Cortex of kidney (tissue), 1 donor: ENCODE measurements at places on chromosomes 4 and X.

GRCh38 chr4:5991405-5991804 lies 26.8 kb downstream of the C4orf50 start:
- DNase-seq: no peak

- DNase-seq: no peak
Measured at GRCh38 chr4:182537031-182537795, 294.0 kb downstream of the TENM3 start.

DNA sequence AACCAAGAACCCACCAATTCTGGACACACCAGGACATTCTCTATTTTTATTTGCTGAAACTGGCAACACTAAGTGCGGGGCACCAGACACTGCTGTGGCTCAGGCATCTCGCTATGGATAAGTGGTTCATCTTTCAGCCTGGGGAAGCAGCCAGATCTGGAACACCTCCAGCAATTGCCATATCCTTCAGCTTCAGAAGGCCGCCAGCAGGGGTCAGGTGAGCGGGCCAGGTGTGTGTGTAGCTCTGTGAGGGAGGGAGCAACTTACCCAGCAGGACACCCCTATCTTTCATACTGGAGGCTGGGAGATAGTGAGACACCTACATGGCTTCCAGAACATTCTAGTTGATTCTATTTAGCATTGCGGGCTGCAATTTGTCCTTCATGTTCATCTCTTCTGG lies 57.0 kb upstream of the GBA3 start:
- DNase-seq: no peak

DNA sequence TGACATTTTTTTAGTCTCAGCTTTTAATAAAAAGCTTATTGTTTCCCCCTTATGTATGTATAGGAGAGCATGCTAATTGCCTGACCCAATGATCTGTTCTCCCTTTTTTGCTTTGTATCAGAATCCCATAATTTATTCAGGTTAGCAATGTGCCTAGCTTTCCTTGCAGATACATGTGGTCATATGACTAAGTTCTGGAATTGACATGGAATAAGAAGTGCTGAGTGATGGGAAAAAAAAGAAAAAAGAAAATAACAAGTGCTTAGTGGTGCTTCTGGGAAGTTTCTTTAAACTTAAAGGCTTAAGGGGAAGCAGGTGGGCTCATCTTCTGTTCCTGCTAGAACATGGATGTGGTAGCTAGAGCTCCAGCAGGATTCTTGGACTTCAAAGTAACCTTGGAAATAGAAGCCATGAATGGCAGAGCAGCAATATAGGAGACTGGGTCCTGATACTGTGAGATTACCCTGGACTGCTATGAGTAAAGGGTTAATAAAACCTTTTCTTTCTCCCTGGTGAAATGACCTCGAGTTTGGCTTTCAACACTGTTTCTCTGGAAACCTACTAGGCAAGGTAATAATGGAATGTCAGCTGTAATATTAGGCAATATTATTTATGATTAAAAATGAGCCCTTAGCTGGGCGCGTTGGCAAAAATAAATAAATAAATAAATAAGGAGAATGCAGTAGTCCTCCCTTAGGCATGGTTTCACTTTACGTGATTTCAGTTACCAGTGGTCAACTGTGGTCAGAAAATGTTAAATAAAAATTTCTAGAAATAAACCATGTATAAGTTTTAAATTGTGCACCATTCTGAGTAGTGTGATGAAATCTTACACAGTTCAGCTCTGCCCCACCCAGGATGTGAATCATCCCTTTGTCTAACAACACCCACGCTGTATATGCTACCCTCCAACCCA lies 16.7 kb upstream of the RBM41 start:
- DNase-seq: no peak

- DNase-seq: no peak
Measured at GRCh38 chr4:31995943-31996901, 1276.1 kb downstream of the PCDH7 start.

GRCh38 chr4:171719691-171720090 lies 93.5 kb upstream of the GALNTL6 start:
- no peak for DNase-seq

DNA sequence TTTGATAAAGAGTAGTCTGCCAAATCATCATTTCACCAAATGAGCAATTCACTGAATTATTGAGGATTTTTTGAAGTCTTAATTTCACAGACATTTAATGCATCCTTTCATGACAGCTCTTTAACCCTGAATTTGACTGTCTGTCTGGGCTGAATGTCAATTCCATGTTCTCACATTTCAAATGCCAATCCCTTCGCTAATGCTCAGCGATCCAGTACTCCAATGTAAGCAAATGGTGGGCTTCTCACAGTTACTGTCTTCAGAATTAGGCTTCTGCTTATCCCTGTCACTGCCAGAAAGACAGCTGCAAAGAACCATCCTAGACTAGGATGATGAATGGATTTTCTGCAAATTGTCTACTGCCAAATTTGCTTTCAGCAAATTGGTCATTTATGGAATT lies 36.2 kb upstream of the USP38 start:
- DNase-seq: no peak

DNA sequence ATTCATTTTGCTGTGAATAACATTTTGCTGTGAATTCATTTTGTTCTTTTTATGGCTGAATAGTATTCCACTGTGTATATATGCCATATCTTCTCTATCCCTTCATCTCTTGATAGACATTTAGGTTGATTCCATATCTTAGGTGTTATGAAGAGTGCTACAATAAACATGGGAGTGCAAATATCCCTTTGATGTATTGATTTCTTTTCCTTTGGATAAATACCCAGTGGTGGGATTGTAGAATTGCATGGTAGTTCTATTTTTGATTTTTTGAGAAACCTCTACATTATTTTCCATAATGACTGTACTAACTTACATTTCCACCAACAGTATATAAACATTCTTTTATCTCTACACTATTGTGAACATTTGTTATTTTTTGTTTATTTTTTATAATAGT lies 555.9 kb downstream of the PDHA2 start:
- DNase-seq: no peak

GRCh38 chr4:2357821-2358745 lies 60.4 kb downstream of the ZFYVE28 start:
- no peak for DNase-seq

GRCh38 chrX:24696294-24696693 lies 2.6 kb downstream of the POLA1 start:
- DNase-seq: no peak

- no peak for DNase-seq
Measured at GRCh38 chrX:47662144-47662657, 3.2 kb upstream of the UXT start.

GRCh38 chr4:158818560-158819140 lies 49.8 kb downstream of the FNIP2 start:
- no peak for DNase-seq

- DNase-seq: no peak
Measured at GRCh38 chr4:123599920-123600810, 203.6 kb downstream of the SPRY1 start.

DNA sequence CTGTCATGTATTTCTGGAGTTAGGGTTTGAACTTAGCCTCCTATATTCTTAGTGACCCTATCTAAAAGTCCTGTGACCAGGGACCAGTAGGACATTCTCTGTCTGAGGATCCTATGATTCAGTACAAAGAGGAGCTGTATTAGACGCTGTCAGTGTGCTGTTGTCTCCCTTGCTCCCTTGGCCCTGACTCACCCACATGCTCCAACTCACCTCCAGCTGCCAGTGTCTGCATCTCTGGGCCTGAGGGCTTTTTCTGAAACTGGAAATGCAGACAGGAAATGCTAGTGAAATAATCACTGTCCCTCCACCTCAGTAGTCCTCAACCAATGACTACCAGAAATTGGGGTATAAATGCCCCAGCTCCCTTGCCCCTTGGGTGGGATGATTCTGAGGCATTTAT lies 535.3 kb upstream of the RPS6KA3 start:
- no peak for DNase-seq

GRCh38 chr4:25128671-25129070 lies 31.6 kb downstream of the SEPSECS start:
- DNase-seq: no peak

GRCh38 chr4:53671757-53672156 lies 80.5 kb upstream of the LNX1 start:
- no peak for DNase-seq
